Mesenteric fat pad (tissue), 1 donor: ENCODE measurements at places on chromosomes 2 and 18. TPM values are rescaled to one million over a fixed set of nuclear protein-coding genes. Genes with fewer than 3 reads are reported as not detected.

DNA sequence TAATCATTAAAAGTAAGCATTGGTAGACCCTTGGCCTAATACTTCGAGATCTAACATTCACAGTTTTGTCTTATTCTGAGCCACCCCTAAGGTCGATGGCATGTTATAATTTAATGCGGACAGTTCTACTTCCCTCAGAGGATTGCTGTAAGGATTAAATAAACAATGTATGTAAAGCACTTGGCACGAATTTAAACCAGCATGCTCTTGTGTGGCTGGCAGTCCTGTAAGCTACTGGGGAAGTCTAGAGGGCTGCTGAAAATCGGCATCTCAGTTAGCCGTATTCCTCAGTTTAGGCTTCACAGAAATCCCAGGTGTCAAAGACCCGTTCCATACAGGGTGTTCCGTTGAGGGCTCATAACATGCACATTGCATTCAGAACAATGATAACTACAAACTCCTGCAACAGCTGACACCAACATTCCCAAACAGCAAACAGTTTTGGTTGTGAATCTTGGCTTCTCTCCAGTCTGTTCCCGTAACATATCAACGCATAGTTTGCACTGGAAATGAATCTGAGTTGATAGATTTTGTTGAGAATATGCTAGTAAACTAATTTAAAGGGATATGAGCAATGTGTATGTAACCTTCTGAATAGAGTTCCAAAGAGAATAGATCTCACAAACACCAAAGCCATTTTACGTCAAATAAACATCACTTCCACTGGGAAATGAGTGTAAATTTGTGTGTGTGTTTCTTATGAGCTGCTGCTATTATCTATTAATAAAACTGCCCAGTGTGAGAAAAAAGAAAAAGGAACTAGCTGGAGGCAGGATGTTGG lies 52.2 kb upstream of the ACKR3 start:
- DNase-seq = no peak

- no peak for DNase-seq
Measured at GRCh38 chr2:50724837-50725236, 307.1 kb downstream of the NRXN1 start.

GRCh38 chr18:49590608-49591007 lies 28.8 kb downstream of the LIPG start:
- DNase-seq = peak; percentile 85

- no peak for DNase-seq
Measured at GRCh38 chr18:79960921-79961526, 3.4 kb upstream of the HSBP1L1 start.

DNA sequence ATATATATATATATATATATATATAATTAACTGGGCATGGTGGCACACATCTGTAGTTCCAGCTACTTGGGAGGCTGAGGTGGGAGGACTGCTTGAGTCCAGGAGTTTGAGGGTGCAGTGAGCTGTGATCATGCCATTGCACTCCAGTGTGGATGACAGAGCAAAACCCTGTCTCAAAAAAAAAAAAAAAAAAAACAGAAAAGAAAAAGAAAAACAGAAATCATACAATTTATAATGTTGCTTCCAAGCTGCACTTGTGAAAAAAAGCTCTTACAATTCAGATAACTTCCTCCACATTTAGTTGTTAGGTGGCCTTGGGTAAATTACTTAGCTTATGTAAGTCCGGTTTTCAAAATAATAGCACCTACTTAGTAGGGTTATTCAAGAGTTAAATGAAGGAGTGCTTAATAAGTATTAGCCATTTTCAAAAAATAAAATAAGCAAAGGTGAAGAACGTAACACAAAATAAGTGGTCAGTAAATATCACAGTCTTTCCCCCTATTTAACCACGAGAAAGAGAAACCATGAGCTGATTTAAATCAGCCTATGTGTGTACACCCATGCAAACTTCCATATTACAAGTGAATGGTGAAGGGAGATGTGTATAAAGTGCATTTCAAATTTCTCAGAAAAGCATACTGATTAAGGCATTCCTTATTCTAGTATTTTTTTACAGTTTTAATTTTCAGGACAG lies 2.3 kb downstream of the WIPF1 start:
- no peak for DNase-seq

GRCh38 chr18:36830158-36830495 lies 1.2 kb downstream of the KIAA1328 start:
- DNase-seq = no peak

GRCh38 chr2:1680222-1681016 lies 63.9 kb downstream of the PXDN start:
- DNase-seq = peak; percentile 84

DNA sequence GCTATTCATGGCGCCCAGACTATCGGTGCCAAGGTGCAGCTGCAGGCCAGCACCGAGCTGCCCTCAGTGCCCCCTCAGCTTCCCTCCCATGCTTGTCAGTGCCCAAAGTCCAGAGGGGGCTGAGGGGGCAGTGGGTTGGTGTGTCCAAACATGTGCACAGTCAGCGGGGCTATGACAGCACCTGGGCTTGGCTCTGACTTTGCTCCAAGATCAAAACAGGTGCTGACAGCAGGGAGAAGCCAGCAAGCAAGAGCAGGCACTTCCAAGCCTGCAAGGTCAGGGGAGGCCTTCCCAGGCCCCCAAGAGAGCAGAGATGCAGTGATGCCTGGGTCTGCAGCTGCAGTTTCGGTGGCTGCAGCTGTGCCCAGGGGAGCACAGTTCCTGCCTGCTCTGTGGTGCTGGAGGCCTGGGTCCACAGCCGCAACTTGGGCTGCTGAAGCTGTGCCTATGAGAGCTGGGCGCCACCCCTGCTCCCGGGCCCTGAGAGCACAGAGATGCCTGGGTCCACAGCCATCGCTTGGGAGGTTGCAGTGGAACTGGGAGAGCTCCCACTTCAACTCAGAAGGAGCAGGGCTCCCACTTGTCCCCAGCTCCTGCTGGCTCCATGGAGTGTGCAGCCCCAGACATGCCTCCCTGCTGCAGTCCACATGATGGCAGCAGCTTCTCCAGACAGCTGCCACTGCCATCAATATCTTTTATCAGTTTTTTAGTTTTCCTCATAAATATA lies 775.3 kb upstream of the POU3F3 start:
- DNase-seq = no peak

DNA sequence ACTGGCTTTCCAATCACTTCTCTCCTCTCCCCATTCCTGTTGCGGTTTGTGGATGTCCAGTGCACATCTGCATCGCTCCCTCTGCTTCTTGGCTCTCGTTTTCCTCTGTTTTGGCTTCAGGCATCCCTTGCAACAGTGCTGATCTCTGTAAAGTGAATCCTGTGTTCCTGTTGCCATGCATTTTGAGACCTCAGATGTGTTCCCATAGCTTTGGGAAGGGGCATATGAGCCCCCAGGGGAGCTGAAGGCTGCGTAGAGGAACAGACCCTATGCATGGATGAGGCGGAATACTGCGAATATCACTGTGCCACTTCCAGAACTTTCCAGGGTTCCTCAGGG lies 168.4 kb upstream of the HAAO start:
- DNase-seq = no peak

- DNase-seq = no peak
Measured at GRCh38 chr2:175203621-175204496, 22.3 kb upstream of the ATP5MC3 start.

- peak; percentile 68 for DNase-seq
Measured at GRCh38 chr18:74534150-74534969, at the start of gene CNDP1. Gene CNDP1, plus strand, starts transcription at chr18:74534500. Its CDS starts 168 bp downstream, at chr18:74534668.

DNA sequence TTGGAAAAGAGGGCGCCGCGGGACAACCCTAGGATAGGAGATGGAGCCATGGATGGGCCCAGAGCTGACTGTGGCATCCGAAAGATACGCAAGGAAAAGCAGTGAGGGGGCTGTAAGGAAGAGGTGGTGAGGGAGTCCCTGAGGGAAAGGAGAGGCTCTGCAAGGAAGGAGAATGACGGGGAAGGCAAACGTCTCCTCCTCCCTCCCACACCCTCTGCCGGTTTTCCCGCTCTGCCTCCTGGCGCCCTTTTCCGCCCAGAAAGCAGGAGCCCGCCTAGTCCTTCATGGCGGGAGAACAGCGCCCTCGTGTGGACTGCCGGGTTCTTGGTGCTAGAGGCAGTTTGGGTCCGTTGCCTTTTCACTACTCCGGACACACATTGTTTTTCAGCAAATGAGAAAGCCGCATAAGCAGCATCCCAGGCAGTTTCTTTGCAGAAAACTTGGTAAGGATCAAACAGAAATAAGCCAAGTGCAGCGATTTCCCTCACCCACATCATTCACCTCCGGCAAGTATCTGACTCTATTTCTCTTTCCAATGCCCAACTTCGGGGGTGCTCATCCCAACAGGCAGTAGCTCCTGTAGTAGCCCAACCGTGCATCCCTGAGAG lies 200.4 kb downstream of the INO80D start:
- DNase-seq = peak; percentile 93

- no peak for DNase-seq
Measured at GRCh38 chr2:237669283-237669627, 41.9 kb downstream of the LRRFIP1 start.

DNA sequence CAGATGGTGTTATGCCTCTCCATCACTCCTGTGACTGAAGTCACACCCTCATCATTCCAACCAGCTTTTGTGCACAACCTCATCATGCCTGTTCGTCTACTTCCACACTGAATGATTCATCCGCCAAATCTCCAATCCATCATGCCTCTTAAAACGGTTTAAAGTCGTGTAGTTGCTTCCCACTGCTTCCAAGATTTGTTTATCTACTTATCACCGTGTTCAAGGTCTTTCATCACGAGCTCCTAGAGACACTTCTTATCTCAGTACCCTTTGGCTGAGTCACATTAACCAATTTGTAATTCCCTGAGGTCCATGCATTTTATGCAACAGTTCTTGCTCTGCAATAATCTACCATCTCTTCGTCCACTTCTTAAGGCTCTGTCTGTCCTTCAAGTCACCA lies 592.3 kb upstream of the ID2 start:
- DNase-seq = no peak

- DNase-seq = no peak
Measured at GRCh38 chr18:36023336-36023735, 44.0 kb downstream of the RPRD1A start.

DNA sequence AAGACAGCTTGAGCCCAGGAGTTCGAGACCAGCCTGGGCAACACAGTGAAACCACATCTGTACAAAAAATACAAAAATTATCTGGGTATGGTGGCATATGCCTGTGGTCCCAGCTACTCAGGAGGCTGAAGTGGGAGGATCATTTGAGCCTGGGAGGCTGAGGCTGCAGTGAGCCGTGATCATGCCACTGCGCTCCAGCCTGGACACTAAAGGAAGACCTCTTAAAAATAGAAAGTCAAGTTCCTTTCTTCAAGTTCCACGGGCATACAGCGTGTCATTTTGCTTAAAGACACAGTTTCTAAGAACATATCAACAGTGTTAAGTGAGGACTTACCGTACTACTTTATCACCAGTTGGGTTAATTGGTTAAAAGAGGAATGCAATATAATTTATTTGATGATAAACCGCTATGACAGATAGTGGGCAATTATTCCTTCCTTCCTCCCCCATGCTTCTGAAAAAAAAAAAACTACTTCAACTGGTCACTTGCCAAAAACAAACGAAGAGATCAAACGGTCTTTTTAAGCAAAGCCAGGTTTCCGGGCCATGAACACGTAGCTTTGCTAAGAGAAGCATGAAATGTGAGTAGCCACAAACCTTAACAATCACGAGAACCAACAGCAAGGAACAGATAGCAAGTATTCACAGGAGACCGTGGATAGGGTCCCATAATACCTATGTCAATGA lies 21.4 kb downstream of the AP1S3 start:
- DNase-seq = no peak

- no peak for DNase-seq
Measured at GRCh38 chr18:42426496-42427015, 471.5 kb downstream of the PIK3C3 start.

DNA sequence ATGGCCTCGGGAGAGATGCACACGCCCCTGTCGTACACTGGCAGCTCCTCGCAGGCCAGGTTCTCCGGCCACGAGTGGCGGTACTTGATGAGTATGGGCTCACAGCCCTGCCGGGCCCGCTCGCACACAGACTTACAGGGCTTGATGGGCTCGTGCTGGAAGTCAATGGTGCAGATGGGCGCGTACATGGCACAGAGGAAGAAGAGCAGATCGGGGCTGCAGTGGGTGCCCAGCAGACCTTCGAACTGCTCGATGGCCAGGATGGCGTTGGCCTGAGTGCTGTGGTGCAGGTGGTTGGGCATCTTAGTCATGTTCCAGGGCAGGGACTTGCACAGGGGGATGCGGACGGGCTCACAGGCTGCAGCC lies 359 bp downstream of the FRZB start:
- no peak for DNase-seq

GRCh38 chr2:217593732-217594131 lies 409.1 kb downstream of the TNS1 start:
- DNase-seq = no peak

DNA sequence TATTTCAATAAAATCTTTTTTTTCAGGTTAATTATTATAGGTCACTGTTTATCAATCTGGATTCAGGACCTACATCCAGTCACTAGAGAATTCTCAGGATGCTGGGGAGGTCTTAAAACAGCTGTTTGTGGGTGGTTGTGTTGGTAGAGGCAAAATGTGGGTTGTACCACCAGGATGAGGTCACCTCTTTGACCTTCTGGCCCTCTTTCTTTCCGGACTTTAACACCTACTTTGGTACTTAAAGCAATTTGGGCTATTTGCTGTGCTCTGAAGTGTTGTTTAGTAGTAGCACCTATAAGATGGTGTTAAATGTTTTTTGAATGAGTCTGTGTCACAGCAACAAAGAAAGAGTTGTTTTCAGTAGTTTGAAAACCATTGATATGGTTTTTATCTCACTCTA lies 14.6 kb downstream of the EML4 start:
- DNase-seq = no peak

DNA sequence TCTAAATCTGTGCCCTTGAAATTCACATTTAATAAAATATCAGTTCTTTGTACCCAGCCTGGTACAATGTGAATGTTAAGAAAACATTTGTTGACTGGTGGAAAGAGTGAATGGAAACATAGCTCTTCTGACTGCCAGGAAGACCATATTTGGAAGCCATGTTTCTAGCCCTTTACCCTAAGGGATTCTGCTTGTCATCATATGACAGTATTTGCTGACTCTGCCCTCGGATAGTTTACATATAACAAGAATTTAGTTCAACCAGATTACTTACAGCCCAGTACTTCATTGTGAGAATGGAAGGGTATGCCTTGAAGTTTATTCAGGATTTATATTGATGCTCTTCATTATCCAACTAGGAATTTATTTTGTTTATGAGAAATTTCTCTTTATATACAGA lies 13.8 kb upstream of the KCNS3 start:
- no peak for DNase-seq

DNA sequence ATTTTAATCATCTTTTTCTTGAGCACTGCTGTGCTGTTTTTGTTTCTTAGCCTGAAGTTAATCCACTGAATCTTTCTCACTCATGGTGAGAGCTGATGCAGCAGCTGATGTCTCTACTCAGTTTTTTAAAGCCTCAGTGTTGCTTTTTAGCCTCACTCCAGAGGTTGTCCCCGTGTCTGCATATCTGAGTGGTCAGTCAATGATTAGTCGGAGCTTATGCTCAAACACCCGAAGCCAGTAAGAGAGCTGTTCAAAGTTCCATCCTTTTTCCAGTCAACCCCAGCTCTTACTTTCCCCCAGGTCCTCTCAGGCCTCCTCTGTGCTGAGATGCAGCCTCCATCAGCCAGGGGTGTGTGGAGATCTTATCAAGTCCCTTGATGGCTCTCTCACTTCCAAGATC lies 81.1 kb downstream of the MBOAT2 start:
- no peak for DNase-seq

The RTP5 gene
- total RNA-seq = not detected

The WIPF1 gene
- total RNA-seq = 84.0 TPM

The KIAA2012 gene
- not detected for total RNA-seq

The LINC00305 gene
- not detected for total RNA-seq

The MC4R gene
- not detected for total RNA-seq

The ASXL3 gene
- 1.5 TPM for total RNA-seq

The CD28 gene
- 15.7 TPM for total RNA-seq

The ABCB11 gene
- 0.06 TPM for total RNA-seq

The G6PC2 gene
- total RNA-seq = 0.35 TPM

The DHRS9 gene
- 2.8 TPM for total RNA-seq

The CRYGD gene
- not detected for total RNA-seq

The METTL5 gene
- total RNA-seq = 69.4 TPM
